CD14-positive monocyte (primary cell): ENCODE measurements at places on chromosomes 4 and X. TPM values are rescaled to one million over a fixed set of nuclear protein-coding genes. Genes with fewer than 3 reads are reported as not detected.

GRCh38 chrX:1778817-1779216, 164.0 kb downstream of the ASMT start:
- DNase-seq = no peak

Gene MAGEE2
- not detected for polyA plus RNA-seq

GRCh38 chrX:46198858-46199257, 346.4 kb downstream of the ZNF674 start:
- no peak for DNase-seq

DNA sequence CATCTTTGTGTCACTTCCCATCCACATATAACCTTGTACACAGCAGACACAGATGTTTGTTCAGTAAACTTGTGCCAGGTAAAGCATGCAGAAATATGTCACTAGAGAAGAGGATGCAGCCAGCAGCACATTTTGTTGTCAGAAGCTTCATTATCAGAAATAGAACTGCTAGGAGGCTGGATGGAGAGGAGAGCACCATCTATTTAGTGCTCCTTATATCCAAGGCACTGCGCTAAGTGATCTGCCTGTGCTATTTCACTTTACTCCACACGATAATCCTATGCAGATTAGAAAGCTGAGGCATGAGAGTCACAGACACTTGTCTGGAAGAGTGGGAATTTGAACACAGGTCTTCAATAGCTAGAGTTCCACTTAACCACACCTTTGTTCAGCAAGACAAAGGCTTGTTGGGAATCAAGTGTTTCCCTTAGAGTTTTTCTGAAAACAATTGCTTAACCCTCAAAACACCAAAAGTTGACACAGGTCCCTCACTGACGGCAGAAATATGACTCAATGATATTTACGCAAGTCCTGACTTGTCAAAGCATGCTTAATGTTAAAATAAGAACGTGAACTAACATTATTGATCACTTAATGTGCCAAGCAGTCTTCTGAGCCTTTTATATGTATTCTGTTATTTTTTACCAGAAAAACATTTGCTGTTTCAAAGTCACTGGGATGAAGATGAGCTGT, 1.2 kb upstream of the QDPR start:
- no peak for DNase-seq

DNA sequence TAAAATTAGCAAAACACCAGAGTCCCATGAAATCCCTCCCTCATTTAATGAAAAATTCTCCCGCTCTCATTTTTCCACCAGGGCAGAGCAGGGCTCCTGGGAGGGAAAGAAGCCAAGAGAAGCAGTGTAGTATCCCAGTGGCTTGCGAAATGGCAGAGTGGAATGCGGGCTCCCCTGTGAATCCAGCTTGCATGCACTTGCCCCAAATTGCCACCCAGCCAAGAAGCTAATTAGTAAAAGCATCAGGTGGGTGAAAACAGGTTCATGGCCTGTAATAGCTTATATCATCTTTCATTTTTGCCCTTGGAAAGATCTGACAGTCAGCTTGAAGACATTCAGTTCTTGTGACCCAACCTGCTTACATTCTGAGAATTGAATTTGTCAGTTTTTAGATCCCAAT, 10.1 kb downstream of the AMOT start:
- no peak for DNase-seq

Gene CXCL11
- 0.25 TPM for polyA plus RNA-seq

- DNase-seq = no peak
Measured at GRCh38 chr4:77204621-77205020, 47.6 kb downstream of the CCNG2 start.

DNA sequence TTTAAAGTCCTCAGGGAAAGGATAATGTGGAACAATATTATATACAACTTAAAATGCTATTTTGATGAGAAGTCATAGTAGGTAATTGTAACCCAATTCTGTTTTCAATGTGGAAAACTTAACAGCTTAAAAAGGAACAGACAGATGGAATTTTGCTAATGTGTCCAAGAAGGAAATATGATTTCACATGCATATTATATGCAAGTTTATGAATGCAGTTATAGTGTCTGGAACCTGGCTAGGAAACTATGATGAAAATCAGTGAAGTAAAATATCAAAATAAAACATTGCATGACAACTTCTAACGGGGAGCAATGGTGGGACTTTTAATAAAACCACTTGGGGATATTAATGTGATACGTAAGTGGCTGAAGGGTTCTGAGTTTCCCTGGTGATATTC, 152.6 kb upstream of the HAND2 start:
- DNase-seq = no peak

DNA sequence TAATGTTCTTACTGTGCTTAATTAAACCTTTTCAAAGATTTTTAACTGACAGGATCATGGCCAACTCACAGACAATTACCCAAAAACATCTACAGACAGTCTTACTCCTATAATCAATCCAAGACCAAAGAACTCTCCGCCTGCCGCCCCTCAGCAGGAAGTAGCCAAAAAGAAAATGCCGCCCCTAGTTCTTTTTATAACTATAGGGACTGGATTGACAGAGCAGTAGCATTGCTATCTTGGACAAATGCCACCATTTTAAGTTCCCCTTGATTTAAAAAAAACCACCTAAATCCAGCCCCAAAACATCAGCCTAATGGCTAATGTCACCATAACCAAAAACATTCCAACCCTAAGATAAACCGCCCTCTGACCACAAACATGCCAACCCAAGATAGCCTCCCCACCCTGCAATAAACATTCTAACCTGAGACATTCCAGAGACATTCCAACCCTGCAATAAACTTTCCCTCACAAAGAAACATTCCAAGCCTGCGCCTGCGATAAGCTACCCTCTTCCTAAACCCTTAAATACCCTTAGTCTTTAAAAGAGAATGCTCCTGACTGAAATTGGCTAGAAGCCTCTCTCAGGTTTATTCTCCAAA, 77.0 kb downstream of the COQ2 start:
- no peak for DNase-seq

DNA sequence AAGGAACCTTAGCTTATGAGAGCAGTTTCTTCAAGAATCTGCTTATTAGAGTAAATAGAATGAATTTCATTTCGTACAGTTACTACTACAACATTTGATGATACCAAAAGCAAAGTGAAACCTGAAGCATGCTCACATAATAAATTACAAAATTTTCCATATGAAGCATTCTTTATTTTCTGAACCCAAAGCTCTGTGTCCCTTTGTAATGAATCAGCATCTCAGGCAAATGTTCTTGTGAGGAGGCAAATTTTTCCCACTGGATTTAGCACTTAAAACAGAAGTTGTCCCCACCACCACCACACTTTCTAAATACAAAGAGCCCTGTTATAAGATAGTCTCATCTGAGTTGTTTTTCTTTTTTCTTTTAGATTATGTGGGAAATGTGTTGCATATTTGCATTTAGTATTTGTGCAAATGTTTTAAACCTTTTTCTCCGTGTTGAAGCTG, 70.7 kb upstream of the NFKB1 start:
- DNase-seq = no peak

DNA sequence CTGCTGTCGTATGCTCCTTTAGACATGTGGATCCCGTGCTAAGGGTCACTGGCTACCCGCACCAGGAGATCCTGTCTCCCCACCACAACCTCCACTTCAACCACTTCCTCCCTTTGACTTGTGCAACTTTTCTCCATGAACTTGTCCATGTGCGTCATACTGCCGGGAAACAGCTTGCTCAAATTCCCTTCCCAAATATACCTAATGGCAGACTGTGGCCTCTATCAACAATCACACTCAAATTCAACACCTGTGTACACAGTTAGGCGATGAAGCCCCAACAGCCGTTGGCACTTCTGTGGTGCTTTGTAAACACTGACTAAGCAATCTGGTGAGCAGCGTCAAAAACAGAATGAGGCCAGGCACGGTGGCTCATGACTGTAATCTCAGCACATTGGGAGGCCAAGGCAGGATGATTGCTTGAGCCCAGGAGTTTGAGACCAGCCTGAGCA, 49.5 kb downstream of the CD99L2 start:
- peak; percentile 29 for DNase-seq

GRCh38 chr4:77072195-77072753, 3.5 kb downstream of the CCNI start:
- no peak for DNase-seq

Gene ANK2
- polyA plus RNA-seq = not detected

Gene SUPT20HL2
- polyA plus RNA-seq = not detected

GRCh38 chr4:141102367-141102766, 30.9 kb downstream of the RNF150 start:
- DNase-seq = no peak

Gene TLR6
- polyA plus RNA-seq = 11.5 TPM

Gene GLOD5
- not detected for polyA plus RNA-seq

DNA sequence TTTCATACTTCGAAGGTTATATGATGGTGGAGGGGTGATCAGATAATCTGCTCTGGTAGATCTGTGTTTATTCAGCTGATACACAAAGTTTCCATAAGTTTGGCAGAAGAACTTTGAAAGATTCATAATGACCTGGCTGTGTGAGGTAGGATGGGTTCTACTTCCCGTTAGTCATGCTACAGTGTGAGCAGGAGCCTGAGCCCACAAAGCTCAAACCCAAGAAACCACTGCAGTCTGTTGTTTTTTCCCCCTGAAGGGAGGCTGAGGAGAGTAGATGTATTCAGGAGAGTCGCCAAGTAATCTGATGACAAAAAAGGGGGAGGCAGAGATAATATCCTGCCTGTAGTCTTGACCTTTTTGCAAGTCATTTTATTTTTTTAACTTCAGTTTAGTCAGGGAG, 52.8 kb upstream of the PPP3CA start:
- no peak for DNase-seq

GRCh38 chrX:24099394-24099793, 44.6 kb downstream of the EIF2S3 start:
- DNase-seq = no peak

Gene UPF3B
- 1.2 and 4.2 TPM in 2 replicates for polyA plus RNA-seq

Gene DIAPH2
- polyA plus RNA-seq = 11.4 TPM

GRCh38 chrX:2618516-2618915, 72.6 kb upstream of the CD99 start:
- DNase-seq = peak; percentile 24

GRCh38 chr4:139076016-139076744, 60.6 kb downstream of the NOCT start:
- no peak for DNase-seq

Gene PLXNB3
- polyA plus RNA-seq = not detected

- DNase-seq = no peak
Measured at GRCh38 chr4:145743641-145744040, 63.7 kb downstream of the C4orf51 start.

Gene CD38
- 2.3 TPM for polyA plus RNA-seq

Gene TAF7L
- polyA plus RNA-seq = not detected

Gene USP17L5
- polyA plus RNA-seq = not detected

DNA sequence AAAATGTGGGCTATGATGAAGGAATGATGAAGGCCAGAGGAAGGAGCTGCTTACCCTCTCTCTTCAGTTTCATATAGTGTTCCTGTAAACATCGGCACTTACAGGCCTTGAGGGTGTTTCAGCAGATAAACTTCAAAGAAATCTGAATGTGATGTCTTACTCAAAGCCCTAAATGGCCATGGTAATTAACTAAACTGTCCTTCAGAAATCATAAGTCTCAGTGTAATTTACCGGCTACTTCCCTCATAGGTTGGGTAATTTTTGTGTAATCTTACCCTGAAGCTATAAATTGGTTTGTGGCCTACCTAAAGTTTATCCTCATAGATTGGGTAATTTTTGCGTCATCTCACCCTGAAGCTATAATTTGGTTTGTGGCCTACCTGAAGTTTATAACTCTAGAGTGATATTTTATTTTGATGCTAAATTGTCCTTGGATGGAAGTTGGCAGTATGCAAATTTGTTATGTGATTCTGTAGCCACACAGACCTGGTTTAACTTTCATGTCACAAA, 2700.3 kb downstream of the ARAP2 start:
- DNase-seq = no peak

DNA sequence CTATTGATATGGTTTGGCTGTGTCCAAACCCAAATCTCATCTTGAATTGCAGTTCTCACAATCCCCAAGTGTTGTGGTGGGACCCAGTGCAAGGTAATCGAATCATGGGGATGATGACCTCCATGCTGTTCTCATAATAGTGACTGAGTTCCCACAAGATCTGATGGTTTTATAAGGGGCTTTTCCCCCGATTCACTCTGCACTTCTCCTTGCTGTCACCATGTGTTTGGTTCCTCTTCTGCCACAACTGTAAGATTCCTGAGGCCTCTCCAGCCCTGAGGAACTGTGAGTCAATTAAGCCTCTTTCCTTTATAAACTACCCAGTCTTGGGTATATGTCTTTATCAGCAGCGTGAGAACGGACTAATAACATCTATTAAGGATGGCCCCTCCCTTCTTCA, 68.8 kb downstream of the FBXW7 start:
- peak; percentile 35 for DNase-seq

DNA sequence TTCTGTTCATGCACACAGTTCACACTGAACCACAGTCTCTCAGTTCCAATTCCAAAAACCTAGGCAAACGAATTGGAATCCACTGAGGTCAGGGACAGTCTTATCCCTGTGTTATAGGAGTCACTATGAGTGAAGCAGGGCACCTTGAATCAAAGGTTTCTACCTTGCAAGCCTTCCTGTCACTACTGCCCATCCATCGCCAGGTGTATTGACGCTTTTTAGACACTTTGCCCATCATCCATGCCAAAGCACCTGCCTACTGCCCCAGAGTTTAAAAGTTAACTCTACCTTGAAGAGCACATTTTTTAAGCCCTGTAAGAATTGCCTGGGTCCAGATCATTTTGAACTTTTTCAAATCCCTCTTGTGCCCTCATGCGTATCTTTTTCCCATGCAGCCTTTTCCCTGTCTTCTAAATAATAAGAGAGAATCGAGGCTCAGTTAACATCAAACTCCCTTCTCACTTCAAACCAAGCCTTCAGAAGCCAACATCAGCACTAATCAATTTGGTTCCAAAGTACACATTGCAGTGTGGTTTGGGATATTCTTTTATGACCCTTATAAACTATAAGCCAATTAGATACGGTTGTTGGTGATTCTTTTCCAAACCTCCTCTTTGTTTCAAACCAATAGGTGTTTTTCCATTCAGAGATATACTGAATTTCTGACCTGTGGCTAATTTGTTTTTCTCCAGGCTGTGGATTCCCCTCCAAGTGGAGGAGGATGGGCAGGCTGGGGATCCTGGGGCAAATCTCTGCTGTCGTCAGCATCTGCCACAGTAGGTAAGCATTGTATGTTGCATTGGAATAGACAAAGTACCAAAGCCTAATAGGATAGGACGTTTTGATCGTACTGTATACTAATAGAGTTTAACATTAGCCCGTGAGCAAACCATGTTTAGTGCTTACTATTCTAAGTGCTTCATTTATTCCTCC, 23.7 kb downstream of the FAM114A1 start:
- no peak for DNase-seq

DNA sequence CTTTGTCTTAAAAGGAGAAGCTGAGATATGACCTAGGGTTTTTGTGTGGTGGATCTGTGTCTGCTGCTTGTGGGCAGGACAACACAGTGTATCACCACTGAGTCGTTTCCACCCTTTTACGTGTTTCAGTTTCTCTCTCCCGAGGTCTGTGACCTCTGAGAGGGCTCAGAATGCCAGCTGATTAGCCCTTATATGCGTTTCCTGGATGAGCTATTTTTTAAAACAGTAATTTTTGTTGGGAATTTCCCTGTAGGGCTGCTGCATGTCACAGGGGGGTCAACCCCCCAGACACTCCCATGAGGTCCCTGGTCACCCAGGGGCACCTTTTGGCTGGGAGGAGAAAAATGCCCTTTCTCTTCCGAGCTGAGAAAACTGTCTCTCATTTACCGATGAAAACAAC, 170.4 kb upstream of the CASK start:
- DNase-seq = peak; percentile 3
